Gastroesophageal sphincter (tissue), 4 donors: ENCODE measurements at places on chromosomes 5 and 9. TPM values are rescaled to one million over a fixed set of nuclear protein-coding genes. Genes with fewer than 3 reads are reported as not detected.
A peak's percentile ranks its signal among the peaks of the same experiment; 100 is the strongest.

DNA sequence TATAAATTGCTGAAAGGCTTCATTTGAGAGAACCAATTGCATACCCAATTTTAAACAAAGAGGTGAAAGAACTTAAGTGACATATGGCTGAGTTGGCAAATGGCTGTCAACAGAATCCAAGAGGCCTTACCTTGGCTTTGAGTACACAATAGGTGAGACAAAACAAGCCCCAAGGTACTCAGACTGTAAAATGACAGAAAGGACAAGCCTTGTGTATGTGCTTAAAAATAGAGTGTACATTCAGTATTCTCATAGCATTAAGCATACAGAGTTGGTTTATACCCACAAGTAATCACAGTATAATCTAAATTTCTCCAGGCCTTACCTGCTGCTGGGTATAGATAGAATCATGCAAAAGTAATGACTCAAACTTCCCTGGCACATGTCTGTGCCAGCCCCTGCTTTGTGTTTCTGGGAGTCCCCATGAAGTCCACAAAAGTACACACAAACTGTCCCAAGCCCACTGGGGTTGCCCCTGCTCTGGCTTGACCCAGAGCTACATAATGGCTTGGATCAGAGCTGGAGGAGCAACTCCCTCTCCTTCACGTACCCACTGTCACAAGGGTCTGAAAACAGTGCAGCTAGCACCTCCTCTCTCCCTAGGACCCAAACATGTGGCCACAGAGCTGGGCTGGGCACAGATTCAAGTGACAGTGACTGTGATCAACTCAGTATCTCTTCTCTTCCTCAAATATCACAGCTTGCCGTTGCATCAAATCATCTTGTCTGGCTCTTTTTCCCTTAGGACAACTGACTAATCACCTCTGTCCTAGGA lies 250.8 kb downstream of the ENC1 start:
- H3K27me3 ChIP-seq: no peaks in the 10 kb centered on the region
- no peak for ATAC-seq
- no peaks in the 10 kb centered on the region for H3K36me3 ChIP-seq
- no peak overlapping the region for H3K27ac ChIP-seq

GRCh38 chr5:141716009-141716408 lies 34.0 kb upstream of the ARAP3 start:
- ATAC-seq: no peak
- H3K4me3 ChIP-seq: no peak overlapping the region
- no peaks in the 10 kb centered on the region for H3K4me1 ChIP-seq
- peaks cover 42% of the 10 kb centered on the region for H3K27me3 ChIP-seq
- H3K27ac ChIP-seq: no peak overlapping the region
- H3K36me3 ChIP-seq: no peaks in the 10 kb centered on the region

DNA sequence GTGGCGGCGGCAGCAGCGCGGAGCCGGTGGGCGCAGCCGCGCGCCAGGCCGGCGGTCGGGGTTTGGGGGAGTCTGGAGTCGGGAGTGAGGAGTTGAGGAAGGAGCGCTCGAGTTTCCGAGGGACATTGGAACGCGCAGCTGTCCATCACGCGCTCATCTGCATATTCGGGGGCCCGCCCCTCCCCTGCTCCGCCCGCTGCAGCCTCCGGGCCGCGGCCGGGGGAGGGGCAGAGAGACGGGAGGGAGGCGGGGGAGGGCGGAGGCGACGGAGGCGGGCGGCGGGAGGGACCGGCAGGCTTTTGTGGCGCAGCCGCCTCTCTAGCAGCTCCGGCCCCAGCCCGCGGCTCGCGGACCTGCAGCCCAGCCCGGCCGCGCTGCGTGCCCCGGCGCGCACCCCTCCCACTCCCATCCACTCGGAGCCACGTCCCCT lies at the start of gene IRX2:
Gene IRX2, minus strand, starts transcription at position 86 of the 430 bp plus-strand sequence. CDS start 264 bp downstream, outside the sequence.
- H3K4me1 ChIP-seq: no peaks in the 10 kb centered on the region
- peak; percentile 36 for ATAC-seq
- H3K36me3 ChIP-seq: no peaks in the 10 kb centered on the region

DNA sequence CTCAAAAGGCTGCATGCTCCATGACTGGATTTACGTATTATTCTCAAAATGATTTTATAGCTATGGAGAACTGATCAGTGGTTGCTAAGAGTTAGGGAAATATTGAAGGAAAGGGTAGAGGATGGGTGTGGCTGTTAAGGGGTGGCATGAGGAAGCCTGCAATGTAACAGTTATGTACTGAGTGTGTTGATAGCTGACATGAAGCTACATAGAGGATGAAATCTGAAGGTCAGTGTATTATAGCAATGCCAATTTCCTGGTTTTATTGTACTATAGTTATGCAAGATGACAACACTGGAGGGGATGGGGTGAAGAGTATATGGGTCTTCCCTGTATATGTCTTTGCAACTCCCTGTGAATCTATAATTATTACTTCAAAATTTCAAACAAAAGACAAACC lies 51.0 kb downstream of the TMEM245 start:
- H3K27ac ChIP-seq: no peak overlapping the region
- no peaks in the 10 kb centered on the region for H3K4me1 ChIP-seq
- H3K27me3 ChIP-seq: no peaks in the 10 kb centered on the region
- H3K4me3 ChIP-seq: no peak overlapping the region

- no peak overlapping the region for H3K27ac ChIP-seq
- H3K4me3 ChIP-seq: no peak overlapping the region
- H3K4me1 ChIP-seq: no peaks in the 10 kb centered on the region
- no peaks in the 10 kb centered on the region for H3K27me3 ChIP-seq
- ATAC-seq: no peak
Measured at GRCh38 chr5:132179405-132179804, 48.2 kb downstream of the P4HA2 start.

GRCh38 chr5:66862020-66862419 lies 265.8 kb downstream of the MAST4 start:
- no peaks in the 10 kb centered on the region for H3K4me1 ChIP-seq
- H3K27ac ChIP-seq: no peak overlapping the region
- peaks cover 7% of the 10 kb centered on the region for H3K27me3 ChIP-seq

- H3K4me1 ChIP-seq: peaks cover 7% of the 10 kb centered on the region
- ATAC-seq: no peak
- H3K27ac ChIP-seq: peak overlapping the region; percentile 90
- no peaks in the 10 kb centered on the region for H3K36me3 ChIP-seq
Measured at GRCh38 chr9:94921656-94922055, 195.2 kb downstream of the AOPEP start.

DNA sequence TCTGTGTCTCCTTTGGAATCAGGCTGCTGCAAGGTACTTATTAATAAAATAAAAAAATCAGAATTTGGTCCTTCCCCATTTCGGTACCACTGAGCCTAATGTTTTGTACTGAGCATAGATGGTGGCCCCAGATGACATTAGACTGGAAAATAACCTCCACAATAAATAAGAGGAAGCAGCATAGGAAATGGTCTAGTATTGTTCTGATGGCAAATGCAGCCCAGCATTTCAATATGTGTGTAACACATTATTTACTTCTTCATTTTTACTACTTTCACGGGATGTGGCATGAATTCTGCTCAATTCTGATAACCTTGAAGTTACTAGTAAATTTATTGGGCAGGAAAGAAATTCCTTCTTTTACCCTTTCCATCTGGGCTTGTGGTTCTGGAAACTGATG lies 295.6 kb downstream of the ADGRV1 start:
- no peak overlapping the region for H3K4me3 ChIP-seq
- ATAC-seq: peak; percentile 50
- H3K36me3 ChIP-seq: no peaks in the 10 kb centered on the region
- no peak overlapping the region for H3K27ac ChIP-seq
- no peaks in the 10 kb centered on the region for H3K4me1 ChIP-seq

DNA sequence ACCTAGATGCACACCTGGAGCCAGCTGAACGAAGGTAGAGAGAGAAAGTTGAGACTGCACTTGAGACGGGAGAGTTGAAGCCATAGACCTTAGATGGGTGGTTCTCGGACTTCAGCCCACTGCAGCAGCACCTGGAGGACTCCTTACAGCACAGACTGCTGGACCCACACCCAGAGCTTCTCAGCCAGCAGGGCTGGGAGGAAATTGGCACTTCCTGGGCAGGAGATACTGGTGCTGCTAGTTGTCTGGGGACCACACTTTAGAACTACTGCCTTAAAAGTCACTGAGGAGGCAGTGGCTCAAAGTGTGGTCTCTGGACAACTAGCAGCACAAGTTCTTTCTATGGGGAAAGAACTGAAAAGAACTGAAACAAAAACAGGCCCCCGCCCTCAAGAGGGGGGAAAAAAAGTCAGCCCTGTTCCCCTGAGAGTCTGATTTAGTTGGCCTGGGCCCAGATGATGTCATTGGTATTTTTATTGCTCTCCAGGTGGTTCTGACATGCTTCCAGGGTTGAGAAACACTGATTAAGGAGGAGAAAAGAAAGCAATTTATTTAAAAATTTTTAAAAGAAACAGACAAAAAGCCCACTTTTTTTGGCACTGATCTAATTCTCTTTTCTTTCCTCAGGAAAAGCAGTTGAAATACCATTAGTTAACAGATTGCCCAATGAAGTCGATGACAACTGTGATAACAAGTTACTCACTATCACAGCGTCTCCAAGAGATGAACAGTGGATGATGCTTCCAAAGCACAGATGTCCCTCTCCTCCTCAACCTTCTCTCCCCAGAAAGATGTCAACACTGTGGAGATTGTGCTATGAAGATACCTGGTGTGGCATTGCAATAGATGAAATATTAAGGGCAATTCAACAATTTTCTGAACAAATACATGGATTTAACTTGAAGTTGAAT lies 73.6 kb upstream of the ADAMTS16 start:
- no peaks in the 10 kb centered on the region for H3K36me3 ChIP-seq
- no peak overlapping the region for H3K4me3 ChIP-seq
- H3K27me3 ChIP-seq: no peaks in the 10 kb centered on the region
- H3K4me1 ChIP-seq: no peaks in the 10 kb centered on the region
- no peak overlapping the region for H3K27ac ChIP-seq

DNA sequence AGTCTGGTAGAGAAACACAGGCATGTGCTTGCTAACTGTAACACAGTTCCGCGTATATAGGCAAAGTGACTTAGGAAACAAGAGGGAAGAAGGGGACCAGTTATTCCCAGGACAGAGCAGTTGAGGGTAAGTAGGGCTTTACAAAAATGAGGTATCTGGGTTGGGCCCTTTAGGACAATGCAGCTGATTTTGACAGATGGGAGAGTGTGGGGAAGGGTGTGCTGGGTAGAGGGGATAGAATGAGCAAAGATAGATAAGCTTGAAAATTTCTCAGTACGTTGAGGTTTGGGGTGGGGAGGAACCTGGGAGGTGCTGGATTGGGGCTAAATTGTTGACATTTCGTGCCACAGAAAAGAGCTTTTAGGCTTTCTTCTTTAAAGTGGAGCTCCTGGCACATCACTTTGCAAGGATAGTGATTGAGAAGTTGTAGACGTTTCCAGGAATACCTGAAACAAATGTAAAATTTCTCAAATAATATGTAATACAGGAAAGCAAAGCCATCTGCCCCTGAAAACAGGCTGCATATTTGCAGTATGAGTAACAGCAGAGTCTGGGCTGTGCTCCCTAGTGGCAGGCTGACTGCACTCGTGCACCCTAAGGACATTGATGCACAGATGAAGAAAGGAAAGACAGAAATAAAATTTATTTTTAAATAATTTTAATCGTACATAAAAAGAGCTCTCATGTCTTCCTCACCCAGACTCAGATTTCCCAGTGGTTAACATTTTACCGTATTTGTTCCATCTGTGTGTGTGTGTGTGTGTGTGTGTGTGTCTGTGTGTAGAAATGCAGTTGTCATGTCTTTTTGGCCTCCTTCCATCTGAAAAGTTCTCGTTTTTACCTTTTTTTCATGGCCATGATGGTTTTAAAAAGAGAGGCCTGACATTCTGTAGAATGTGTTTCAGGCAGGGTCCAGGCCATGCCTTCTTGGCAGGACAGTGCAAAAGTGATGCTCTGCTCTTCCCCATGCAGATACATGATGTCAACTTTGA lies 144.9 kb upstream of the DMRT1 start:
- peak overlapping the region; percentile 92 for H3K27ac ChIP-seq
- no peaks in the 10 kb centered on the region for H3K36me3 ChIP-seq
- no peaks in the 10 kb centered on the region for H3K27me3 ChIP-seq

- no peak overlapping the region for H3K27ac ChIP-seq
- no peak for ATAC-seq
- H3K27me3 ChIP-seq: no peaks in the 10 kb centered on the region
- H3K36me3 ChIP-seq: no peaks in the 10 kb centered on the region
- H3K4me3 ChIP-seq: no peak overlapping the region
- H3K4me1 ChIP-seq: no peaks in the 10 kb centered on the region
Measured at GRCh38 chr5:103847060-103847459, 284.5 kb upstream of the NUDT12 start.

Gene FGF1
- 4.1 TPM for total RNA-seq

Gene COL27A1
- 1.0 TPM for total RNA-seq

Gene SLC27A6
- 0.67 TPM for total RNA-seq

Gene CCL27
- total RNA-seq: not detected

Gene HTR1A
- not detected for total RNA-seq
